ENCODE measurements at places on chromosomes 7 and 10.

DNA sequence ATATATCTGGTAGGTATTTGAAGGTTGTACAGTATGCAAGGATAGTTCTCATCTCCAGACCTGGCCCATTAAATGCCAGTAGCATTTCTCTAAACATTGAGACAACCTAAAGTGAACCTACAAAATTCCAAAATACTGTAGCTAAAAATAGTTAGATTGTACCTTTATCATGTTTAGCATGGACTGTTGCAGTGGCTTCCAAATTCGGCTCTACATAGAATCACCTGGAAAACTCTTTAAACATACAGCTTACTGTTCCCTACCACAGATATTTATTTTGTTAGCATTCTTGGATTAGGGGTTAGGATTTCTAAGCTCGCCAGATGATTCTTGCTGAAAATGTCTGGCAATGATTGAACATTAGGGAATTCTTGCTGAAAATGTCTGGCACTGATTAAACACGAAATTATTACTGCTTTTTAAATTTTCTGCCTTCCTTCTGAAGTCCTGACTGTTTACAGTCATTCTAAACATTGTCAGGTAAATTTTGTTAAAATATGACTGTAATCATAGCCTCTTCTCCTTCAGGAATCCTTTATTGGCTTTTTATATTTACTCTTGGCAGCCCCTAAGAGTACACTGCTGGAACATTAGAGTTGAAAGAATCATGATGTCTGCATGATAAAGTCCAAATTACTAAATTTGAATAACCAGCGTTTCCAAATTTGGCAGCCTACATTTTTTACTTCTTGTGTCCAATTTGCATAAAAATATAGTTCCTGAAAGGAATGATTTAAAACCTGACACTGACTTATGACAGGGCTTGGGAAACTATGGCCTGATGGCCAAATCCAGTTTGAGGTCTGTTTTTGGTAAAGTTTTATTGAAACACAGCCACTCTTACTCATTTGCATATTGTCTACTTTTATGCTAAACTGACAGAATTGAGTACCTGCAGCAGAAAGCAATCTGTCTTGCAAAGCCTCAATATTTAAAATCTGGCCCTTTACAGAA lies 40.3 kb downstream of the SHOC2 start:
- no peak for DNase-seq

- DNase-seq: no peak
These were observed at the start of gene SCIN for GRCh38 chr7:12570534-12571461. Gene SCIN (plus strand): TSS chr7:12570720. CDS start chr7:12570787, 67 bp downstream.

GRCh38 chr10:131955591-131956340 lies 26.0 kb downstream of the BNIP3 start:
- no peak for DNase-seq

GRCh38 chr7:130854481-130854880 lies 120.5 kb upstream of the KLF14 start:
- no peak for DNase-seq

DNA sequence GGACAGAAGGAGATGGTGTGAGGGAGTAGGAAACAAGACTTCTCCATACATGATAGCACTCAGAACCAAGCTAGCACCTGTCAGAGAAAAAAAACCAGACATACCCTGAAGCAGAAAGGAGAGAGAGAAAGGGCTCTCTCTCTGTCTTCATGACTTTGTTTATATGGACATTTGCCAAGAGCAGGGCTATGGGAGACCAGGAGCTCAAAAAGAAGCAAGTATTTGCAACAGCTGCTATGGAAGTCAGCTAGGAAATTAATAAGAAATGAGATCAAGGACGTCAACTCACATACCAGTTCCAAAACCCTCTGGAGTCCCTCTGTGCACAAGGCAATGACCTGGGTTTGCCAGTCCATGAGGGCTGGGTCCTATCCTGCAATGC lies 111.6 kb downstream of the SGMS1 start:
- no peak for DNase-seq

- DNase-seq: no peak
These were observed 83.5 kb downstream of the RELN start for GRCh38 chr7:103905997-103906396.

DNA sequence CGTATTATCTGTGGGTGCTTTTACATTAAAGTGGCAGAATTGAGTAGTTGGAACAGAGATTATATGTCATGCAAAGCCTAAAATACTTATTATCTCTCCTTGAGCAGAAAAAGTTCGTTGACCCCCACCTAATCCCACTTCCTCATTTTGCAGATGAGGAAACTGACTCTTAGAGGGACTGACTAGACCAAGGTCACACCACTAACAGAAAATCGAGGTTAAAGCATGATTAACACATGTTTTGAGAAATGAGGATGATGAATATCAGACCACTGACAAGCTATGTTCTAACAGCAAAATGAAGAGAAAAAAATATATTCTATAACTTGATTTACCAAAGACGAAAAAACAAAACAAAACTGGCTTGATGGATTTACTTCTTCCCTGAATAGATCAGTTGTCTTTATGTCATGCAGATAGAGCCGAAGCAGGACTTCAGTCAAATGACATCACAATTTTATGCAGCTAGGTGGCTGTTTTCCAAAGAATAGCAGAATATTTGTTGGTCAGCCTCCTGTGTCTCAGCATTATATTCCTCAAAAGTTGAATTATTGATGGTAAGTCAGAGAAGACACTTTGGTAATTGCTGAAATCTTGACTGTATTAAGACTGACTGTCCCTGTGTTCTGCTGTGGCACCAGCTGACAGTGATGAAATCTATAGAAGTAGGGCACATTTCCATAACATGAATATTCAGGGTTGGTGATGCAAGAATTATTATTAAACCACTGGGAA lies 24.2 kb upstream of the SMIM30 start:
- DNase-seq: no peak

DNA sequence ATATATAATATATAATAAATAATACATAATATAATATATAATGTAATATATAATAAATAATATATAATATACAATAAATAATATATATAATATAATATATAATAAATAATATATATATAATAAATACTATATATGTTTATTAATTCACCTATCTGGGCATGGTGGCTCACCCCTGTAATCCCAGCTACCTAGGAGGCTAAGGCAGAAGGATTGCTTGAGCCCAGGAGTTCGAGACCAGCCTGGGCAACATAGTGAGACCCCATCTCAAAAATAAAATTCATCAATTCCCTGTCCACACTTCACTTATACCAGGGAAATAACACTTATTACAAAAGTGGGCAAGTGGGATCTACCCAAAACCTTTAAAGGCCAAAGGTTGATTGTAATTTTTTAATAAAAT lies 281.1 kb downstream of the PRPF18 start:
- no peak for DNase-seq

- DNase-seq: no peak
These were observed 527.6 kb upstream of the ANKRD30A start for GRCh38 chr10:36597756-36598320.

- DNase-seq: no peak
These were observed 152.0 kb downstream of the SVIL start for GRCh38 chr10:29482591-29483431.

GRCh38 chr7:35286986-35287385 lies 33.1 kb upstream of the TBX20 start:
- no peak for DNase-seq

GRCh38 chr7:124322561-124322960 lies 289.7 kb upstream of the TMEM229A start:
- DNase-seq: no peak

DNA sequence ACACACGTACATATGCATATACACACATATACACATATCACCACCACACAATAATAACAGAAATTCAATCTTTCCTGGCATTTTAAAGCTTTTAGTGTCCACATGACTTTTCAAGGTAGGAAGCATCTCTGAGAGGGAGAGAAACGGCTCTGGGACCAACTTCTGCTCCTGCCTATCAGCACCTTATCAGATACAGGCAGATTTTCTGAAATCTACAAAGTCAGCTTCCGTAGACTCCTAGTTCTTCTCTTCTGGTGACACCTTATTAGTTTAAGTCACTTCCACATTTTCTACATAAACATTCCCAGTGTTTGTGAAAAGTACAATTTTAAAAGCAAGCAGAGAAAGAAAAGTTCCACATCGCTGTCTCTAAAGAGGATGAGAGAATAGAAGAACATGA lies 74.5 kb downstream of the ZNF22 start:
- DNase-seq: no peak

- no peak for DNase-seq
These were observed 920.1 kb upstream of the AUTS2 start for GRCh38 chr7:68678196-68678595.

DNA sequence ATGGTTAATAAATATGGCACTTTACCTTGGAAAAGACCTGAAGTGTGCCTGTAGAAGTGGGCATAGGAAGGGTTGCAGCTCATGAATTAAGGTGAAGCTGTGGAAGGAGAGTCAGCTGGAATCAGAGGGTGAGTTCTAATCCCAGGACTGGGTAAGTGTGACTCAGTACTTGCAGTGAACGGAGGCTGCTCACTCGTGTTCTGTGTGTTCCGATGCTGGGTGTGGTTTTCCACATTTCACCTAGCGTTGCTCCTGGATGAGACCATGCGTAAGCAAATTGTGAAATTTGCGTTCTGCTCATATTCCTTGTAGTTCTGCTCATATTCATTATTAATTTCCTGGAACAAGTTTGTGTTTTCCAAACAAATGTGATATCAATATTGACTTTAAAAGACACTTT lies 22.4 kb upstream of the TMEM236 start:
- DNase-seq: no peak

DNA sequence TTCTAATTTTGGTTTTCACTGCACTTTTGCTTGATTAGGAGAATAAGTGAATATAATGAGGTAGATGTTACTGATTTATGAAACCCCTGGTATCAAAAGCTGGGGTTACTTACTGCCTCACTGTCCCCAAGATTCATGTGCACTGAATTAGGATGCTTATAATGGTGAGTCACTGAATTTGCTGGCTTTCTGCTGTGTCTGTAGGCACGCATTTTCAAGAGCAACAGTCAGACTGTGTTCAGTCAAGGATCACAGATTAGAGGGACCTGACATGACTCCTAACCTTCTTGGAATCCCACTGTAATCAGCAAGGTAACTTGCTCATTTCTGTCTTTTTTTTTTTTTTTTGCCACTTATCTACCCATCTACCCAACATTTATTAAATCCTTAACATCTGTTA lies 59.7 kb downstream of the GPR85 start:
- DNase-seq: no peak

GRCh38 chr7:79293655-79294142 lies 159.8 kb downstream of the MAGI2 start:
- no peak for DNase-seq

DNA sequence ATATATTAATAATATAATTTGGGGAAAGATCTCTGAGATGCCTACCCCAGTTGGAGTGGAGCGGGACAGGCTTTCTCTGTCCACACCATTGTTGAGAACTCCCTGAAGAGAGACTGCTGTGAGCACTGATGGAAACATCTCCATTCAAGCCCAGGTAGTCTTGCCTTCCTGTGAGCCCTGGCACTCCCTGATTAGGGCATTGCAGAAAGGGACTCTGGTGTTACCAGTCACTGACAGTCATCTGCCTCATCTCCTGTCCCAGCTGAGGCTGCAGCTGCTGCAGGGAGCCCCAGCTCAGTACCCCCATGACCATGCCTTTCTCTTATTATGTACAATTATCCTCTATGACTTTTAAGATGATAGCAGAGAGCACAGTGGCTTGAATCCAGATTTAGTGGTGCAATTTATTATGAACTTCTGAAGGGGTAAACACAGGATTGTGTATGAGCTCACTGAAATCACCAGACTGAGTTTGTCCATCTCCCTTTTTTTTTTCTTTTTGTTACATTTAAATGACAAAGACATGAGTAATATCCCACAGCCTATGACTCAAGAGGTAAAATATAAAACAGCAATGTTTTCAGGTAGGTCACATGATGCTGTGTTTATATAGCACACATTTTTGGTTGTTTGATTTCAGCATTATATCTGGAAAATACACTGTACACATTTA lies 236.9 kb downstream of the SLC25A13 start:
- DNase-seq: no peak

- no peak for DNase-seq
These were observed 68.5 kb downstream of the NHLRC2 start for GRCh38 chr10:113922787-113923570.

GRCh38 chr10:11193001-11193551 lies 175.4 kb downstream of the CELF2 start:
- DNase-seq: no peak

All from T-helper 1 cell (primary cell).